ENCODE measurements at places on chromosomes 6 and 20. TPM values are rescaled to one million over a fixed set of nuclear protein-coding genes. Genes with fewer than 3 reads are reported as not detected.

- no peak for DNase-seq
Measured at GRCh38 chr6:145953200-145953599, 11.0 kb downstream of the SHPRH start.

GRCh38 chr6:106390088-106390487, 29.6 kb downstream of the CRYBG1 start:
- DNase-seq = no peak

DNA sequence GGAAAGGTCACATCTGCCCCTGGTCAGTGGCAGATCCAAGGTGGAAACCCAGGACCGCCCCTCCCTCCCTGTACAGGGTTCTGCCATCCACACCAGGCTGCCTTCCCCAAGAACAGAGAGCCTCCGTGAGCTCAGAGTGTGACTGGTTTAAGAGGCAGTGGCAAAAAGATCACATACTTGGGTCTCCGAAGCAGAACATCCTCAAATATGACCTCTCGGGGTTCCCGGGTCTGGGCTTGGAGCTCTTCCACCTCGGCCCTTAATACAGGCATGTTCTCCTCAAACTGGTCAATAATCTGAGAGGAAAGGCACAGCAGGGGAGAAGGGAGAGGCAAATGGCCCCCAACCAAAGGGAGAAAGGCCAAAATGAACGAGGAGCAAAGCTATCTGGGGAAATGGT, 14.8 kb downstream of the C20orf96 start:
- no peak for DNase-seq

Gene TOX2
- 85.4 TPM for total RNA-seq

Gene ZNF311
- total RNA-seq = 0.39 TPM

Gene GRM1
- not detected for total RNA-seq

Gene COL21A1
- 3.3 TPM for total RNA-seq

Gene ERVFRD-1
- total RNA-seq = not detected

Gene NTSR1
- total RNA-seq = 44.1 TPM
